ENCODE measurements at places on chromosomes 1 and 21. TPM values are rescaled to one million over a fixed set of nuclear protein-coding genes. Genes with fewer than 3 reads are reported as not detected.

LAPTM5 gene
- total RNA-seq = 80.1 TPM

RGS1 gene
- total RNA-seq = 13.0 TPM

ENO1 gene
- 1,026 TPM for total RNA-seq

LIPI gene
- not detected for total RNA-seq

KCNJ15 gene
- 3.4 TPM for total RNA-seq

SLC16A1 gene
- 34.0 TPM for total RNA-seq

KRTAP12-2 gene
- total RNA-seq = 0.48 TPM

ITLN2 gene
- not detected for total RNA-seq

ARV1 gene
- 13.2 TPM for total RNA-seq

SYTL1 gene
- 1.6 TPM for total RNA-seq

OR2L13 gene
- total RNA-seq = not detected

ADAM30 gene
- total RNA-seq = not detected

TMEM269 gene
- total RNA-seq = not detected

PPIAL4G gene
- total RNA-seq = not detected

RBP7 gene
- total RNA-seq = 35.7 TPM

SLC1A7 gene
- 2.5 TPM for total RNA-seq

MAB21L3 gene
- not detected for total RNA-seq

PTPRC gene
- 30.8 TPM for total RNA-seq

TNFRSF14 gene
- total RNA-seq = 63.6 TPM

AGMAT gene
- total RNA-seq = 0.14 TPM

GPX7 gene
- 8.1 TPM for total RNA-seq

TNNT2 gene
- not detected for total RNA-seq

CITED4 gene
- 9.5 TPM for total RNA-seq

CKS1B gene
- 22.5 TPM for total RNA-seq

CFAP74 gene
- not detected for total RNA-seq

ARTN gene
- 2.5 TPM for total RNA-seq

DMBX1 gene
- not detected for total RNA-seq

RNU1-2 gene
- 12,584 TPM for total RNA-seq

CELSR2 gene
- total RNA-seq = 3.3 TPM

SIK1 gene
- 9.9 TPM for total RNA-seq

ADGRL4 gene
- total RNA-seq = 34.1 TPM

RHBG gene
- total RNA-seq = not detected

B3GALT5 gene
- 1.1 TPM for total RNA-seq

FAM131C gene
- total RNA-seq = 0.88 TPM

SLAMF9 gene
- not detected for total RNA-seq

BRWD1 gene
- total RNA-seq = 37.3 TPM

TAS1R3 gene
- total RNA-seq = 0.09 TPM

MAP3K7CL gene
- 58.0 TPM for total RNA-seq

FLG gene
- not detected for total RNA-seq

DHDDS gene
- 45.2 TPM for total RNA-seq
